ENCODE measurements at places on chromosomes 5 and 9.

- no peak for DNase-seq
Observed at GRCh38 chr9:1267141-1267570, 217.0 kb downstream of the DMRT2 start.

GRCh38 chr9:121194730-121195129 lies 6.9 kb downstream of the RAB14 start:
- no peak for DNase-seq

DNA sequence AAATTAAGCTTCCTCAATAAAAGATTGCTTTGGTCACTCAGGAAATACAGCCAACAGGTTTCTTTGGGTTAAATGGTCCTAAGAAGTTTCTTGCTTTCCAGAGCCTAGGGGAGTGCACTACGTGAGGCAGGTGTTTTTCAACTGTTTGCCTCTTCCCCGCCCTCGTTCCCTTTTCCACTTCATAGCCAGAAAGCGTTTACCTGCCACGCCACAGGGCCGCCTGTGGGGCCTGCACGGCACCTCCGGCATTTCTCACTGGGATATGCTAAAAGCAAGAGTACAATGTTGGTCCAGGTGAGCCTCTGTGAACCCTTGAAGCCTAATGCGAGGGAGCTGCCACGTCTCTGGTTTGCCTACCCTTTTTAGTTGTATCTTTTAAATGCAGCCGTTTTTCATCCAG lies 167.6 kb upstream of the OTULINL start:
- no peak for DNase-seq

DNA sequence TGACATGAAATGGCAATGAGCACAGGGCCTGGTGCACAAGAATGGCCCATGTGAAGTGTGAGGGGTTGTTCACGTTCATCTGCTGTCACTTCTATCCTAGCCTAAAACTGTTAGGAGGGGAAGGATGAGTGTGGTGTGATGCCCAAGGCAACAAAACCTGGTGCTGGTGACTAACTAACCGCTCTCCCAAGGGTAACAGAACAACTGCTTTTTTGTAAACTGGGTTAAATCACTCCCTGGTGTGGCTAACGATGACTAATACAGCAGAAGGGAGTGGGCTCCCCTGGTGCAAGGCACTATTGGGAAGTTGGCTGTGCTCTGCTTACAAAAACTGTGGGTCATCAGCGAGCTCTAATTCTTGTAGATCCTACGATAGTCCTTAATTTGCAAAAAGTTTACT lies 103.2 kb upstream of the VCAN start:
- no peak for DNase-seq

- no peak for DNase-seq
Observed at GRCh38 chr9:111222757-111223156, 107.3 kb downstream of the OR2K2 start.

- DNase-seq: no peak
Observed at GRCh38 chr5:24773261-24773660, 128.5 kb upstream of the CDH10 start.

- no peak for DNase-seq
Observed at GRCh38 chr9:37975639-37976038, 71.7 kb upstream of the SLC25A51 start.
